ENCODE measurements at places on chromosomes 11 and 22.

- no peak for DNase-seq
Observed at GRCh38 chr11:55572548-55572947, 620 bp downstream of the OR4C16 start.

DNA sequence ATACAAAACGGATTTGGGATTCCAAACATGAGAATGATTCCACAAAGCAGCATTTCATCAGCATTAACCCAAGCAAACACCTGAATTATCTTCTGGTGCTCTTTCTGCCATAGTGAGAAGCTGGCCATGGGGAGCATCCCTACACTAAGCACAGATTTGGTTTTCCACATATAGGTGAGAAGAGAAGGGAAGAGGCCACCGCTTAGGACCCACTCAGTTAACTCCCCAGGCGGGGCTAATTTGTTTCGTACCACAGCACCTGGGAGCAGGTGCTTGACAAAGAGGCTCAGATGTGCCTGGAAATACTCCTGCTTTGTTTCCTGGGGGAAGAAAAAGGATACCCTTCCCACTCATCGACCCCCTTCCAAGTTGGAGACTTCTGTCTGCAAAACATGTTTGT lies 64.2 kb downstream of the RAB30 start:
- DNase-seq: no peak

DNA sequence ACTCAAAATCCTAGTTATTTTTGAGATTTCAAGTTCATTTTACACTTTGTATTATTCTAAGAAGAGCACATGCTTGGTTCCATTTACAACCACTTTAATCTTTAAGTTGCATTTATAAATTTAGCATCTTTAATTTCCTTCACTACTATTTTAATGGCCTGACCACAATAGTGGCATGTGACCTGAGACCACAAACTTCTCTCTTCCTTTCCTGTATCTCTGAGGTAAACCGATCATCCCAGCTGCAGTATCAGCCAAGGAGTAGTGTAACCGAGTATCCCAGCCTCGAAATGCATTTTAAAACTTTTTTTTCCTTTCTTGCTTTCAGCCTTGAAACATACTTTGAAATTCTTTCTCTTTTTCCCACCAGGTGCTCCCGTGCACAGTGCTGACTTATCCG lies 28.7 kb upstream of the CBX6 start:
- DNase-seq: no peak

- no peak for DNase-seq
Observed at GRCh38 chr11:72432347-72433287, 1.7 kb downstream of the CLPB start.

DNA sequence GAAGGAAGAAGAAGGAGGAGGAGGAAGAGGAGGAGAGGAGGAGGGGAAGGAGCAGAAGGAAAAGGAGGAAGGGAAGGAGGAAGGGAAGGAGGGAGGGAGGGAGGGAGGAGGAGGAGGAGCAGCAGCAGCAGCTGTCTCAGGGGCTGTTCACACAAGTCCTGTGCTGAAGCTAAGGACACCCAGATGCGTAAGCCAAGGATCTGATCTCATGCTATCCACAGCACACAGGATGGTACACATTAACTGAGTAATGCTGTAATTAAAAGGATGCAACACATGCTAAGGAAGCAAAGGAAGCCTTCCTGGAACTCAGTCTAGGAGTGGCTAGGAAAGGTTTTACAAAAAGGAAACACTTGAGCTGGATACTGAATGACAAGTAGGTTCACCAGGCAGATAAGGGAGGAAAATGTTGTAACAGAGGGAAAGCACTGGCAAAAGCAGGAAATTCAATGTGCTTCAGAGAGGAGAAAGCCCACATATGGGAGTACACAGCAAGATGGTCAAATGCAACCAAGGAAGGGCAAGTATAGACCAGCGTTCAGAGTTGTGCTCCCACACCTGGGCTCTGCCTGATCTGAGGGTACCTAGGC lies 32.0 kb downstream of the TRIM66 start:
- no peak for DNase-seq

- no peak for DNase-seq
Observed at GRCh38 chr11:44351898-44352498, 42.1 kb upstream of the ALX4 start.

- DNase-seq: no peak
Observed at GRCh38 chr11:20249796-20250195, 89.5 kb upstream of the DBX1 start.

DNA sequence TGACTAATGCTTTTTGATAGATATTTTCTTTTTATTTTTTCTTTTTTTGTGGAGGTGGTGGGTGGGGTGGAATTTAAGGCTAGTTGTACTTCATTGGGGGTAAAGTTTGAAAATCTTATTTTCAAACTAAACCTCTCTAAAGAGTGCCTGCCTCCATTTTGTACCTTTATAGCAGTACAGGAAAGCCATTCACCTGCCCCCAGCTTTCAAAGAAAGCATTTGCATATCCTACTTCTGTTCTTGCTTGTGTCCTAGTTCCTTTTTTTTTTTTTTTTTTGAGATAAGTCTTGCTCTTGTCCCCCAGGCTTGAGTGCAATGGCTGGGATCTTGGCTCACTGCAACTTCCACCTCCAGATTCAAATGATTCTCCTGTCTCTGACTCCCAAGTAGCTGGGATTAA lies 766.2 kb upstream of the LRRC4C start:
- no peak for DNase-seq

- DNase-seq: no peak
Observed at GRCh38 chr22:50445071-50445879, 29.6 kb downstream of the SBF1 start.

GRCh38 chr22:46067159-46068111 lies 82.9 kb upstream of the PPARA start:
- DNase-seq: no peak

- no peak for DNase-seq
Observed at GRCh38 chr11:47607380-47607779, 13.2 kb upstream of the C1QTNF4 start.

DNA sequence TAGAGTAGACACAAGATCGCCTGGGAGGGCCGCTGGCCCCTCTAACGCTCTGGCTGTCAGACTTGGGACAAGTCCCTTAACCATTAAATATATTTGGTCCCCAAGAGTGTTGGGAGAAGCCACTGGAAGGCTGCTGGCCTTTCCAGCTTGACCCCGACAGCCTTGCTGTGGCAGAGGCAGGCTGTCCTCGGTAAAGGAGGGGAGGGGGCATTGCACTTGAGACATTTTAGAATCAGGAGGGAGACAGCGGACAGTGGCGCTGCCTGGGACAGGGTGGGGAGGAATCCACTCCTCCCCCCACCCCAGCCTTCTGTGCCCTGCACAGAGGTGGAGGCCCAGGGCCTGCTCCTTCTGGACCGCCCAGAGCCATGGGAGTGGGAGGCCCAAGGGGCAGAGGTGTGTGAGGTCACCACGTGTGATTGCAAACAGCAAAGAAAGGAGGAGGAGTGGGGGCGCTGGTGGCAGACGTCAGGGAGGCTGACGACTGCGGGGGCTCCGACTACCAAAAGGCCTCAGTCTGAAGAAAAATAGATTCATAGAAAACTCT lies 28.9 kb downstream of the APOL1 start:
- DNase-seq: no peak

- DNase-seq: no peak
Observed at GRCh38 chr11:80261776-80262175, 820.9 kb upstream of the TENM4 start.

Measured in stimulated activated CD4-positive, alpha-beta T cell treated with anti-CD3 and anti-CD28 coated beads, Interleukin-1b, Interleukin-23, amount 100 ng/mL, for 4 hours (primary cell).